T-helper 17 cell (primary cell): ENCODE measurements at places on chromosomes 1 and 21.

GRCh38 chr21:29568020-29568697, 269.4 kb downstream of the BACH1 start:
- no peak for DNase-seq

GRCh38 chr1:108612496-108612895, 48.4 kb downstream of the HENMT1 start:
- DNase-seq: no peak

GRCh38 chr1:58333511-58333910, 213.0 kb downstream of the OMA1 start:
- no peak for DNase-seq

- DNase-seq: no peak
Measured at GRCh38 chr1:177862916-177863315, 106.9 kb downstream of the SEC16B start.

DNA sequence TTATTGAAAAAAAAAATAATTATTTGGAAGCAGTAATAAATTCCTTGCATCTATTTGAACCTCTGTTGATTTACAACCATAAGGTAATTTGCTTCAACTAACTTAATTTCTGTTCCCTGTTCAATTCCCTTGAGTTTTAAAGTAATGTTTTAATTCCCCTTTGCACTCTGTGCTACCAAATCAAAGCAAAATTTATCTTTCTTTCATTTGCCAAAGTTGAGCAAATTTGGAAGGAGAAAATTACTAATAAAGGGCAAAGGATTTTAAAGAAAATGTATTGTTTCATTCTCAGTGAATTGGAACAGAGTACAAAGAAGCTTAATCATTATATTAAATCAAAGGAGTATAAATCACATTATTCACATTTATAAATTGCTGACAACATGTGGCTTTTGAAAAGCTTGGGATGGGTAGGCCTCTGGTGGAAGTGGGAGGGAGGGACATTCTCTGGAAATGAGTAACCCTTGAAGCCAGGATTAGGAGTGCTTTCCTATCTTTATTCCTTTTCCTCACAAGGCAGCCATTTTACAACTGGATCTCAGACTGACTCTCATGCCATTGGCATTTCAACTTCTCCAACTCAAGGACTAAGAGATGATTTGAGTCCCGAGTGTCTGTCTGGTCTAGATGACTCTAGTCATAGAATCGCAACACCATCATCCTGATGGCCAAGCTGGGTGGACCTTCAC, 331.6 kb upstream of the DUSP10 start:
- DNase-seq: no peak

DNA sequence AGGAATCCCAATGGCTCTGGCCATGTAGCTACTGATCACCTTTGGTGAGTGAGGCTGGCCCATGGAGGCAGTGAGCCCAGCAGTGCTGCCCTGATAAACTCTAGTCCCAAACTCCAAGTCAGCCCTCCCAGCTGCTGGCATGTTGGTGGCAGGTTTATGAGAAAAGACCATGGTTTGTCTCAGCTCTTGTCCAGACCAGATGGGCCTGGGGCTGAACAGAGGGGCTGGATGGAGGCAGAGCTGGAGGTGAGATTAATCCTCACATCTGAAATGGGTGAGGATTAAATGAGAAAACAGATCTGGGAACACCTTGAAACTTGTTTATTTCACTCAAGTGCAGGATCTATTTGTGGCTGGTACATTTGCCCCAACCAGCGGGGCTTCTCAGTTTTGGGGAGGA, 3.2 kb downstream of the TMEM269 start:
- DNase-seq: no peak

GRCh38 chr1:60573726-60574409, 500.3 kb upstream of the C1orf87 start:
- DNase-seq: no peak

GRCh38 chr1:92026806-92027205, 3.0 kb upstream of the EPHX4 start:
- no peak for DNase-seq

DNA sequence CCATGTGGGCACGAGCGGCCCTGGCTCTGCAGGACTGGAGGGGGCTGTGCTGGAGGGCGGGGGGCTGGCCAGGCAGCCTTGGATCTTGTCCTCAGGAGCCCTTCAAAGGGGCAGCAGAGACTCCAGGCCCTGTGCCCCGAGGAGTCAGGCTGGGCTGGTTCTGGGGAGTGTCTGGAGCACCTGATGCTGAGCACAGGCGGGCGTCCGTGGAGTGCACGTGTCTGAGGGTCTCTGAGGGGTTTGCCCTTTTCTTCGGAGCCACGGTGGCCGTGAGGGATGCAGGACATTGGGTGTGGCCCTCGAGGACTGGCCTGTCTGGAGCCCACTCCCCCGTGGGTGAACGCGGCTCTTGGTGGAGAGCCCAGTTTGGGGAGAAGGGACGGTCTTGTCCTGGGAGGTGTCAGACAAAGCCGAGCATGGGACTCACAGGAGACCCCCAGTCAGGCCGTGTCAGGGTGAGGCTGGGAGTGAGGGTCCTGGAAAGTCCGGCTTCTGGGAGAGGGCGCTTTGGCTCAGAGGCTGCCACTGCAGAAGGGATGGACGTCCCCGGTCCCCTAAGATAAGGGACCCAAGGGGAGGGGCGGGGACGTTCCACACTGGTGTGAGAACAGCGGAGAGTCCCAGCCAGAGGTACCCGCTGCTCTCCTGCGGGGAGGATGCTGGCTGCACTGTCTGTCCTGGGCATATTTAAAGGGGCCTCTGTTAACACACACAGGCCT, 60.8 kb downstream of the COL18A1 start:
- DNase-seq: no peak

DNA sequence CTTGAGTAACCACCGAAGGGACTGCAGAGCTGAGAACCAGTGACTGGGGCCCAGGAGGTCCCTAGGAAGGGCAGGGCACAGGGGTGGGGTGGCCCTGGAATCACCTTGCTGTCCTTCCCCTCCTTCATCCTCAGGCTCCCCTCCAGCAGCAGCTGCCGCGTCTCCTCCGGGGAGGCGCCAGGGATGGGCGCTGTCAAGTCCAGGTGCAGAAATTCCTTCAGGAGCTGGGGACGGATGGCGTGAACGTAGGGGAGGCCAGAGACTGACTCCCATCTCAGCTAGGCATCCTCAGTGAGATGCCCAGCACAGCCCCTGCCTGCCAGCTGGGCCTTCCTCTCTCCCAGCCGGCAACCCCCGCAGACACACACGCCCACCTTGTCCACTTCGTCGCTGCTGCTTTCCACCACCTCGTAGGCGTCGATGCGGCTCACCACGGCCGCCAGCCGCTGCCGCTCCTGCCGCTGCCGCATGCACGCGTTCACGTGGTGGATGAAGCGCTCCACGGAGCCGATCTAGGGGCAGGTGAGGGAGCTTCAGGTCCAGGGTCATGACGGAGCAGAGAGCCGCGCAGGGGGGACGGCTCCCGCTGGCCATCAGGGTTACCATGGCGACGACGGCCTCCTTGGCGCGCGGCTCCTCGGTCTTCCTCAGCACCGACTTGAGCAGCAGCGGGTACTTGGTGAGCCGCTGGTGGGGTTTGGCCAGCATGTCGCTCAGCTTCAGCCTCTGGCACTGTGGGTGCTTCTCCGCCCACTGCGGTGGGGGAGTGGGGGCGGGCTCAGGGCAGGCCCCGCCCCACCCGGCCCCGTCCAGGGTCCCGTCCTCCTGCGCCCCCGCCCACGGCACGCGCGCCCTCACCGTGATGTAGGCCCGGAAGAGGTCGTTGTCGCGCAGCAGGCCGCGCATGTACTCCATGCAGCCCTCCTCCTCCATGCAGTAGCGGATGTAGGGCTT, 4.4 kb upstream of the TNFRSF25 start:
- DNase-seq: no peak

- DNase-seq: no peak
Measured at GRCh38 chr1:189646066-189646465, 831.6 kb downstream of the BRINP3 start.

DNA sequence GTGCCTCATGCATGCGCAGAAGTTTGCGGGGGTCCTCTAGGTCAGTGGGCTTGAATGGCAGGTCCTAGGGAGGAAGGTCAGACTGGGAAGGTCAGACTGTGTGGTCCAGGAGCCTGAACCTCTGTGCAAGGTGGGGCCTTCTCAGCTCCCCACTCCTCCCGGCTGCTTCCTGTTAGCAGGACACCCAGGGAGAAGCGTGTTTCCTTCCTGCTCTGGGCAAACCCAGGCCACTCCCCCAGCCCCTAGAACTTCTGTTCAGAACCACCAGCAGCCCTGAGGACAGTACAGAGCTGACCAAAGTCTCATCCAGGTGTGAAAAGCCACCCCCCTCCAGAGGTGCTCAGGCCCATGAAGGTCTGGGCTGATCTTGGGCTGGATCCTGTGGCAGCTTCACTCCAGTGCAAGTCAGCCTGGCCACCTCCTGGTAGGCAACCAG, 29.9 kb downstream of the NAV1 start:
- no peak for DNase-seq

DNA sequence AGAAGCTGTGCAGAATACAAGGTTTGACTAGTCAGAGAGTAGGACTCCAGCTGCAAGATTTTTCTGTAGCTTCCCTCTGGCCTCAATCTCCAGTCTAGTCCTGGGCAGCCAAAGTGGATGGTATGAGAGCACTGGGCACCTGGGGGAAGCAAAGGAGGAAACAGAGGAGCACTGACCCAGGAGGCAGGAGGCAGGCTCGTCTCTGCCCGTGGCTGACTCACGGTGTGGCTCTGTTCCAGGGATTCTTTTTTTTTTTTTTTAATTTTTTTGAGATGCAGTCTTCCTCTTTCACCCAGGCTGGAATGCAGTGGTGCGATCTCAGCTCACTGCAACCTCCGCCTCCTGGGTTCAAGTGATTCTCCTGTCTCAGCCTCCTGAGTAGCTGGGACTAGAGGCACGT, 4.1 kb upstream of the NPPB start:
- no peak for DNase-seq

GRCh38 chr1:193260056-193260745, 73.8 kb upstream of the B3GALT2 start:
- DNase-seq: no peak

- DNase-seq: no peak
Measured at GRCh38 chr1:58830291-58830690, 46.4 kb upstream of the JUN start.

DNA sequence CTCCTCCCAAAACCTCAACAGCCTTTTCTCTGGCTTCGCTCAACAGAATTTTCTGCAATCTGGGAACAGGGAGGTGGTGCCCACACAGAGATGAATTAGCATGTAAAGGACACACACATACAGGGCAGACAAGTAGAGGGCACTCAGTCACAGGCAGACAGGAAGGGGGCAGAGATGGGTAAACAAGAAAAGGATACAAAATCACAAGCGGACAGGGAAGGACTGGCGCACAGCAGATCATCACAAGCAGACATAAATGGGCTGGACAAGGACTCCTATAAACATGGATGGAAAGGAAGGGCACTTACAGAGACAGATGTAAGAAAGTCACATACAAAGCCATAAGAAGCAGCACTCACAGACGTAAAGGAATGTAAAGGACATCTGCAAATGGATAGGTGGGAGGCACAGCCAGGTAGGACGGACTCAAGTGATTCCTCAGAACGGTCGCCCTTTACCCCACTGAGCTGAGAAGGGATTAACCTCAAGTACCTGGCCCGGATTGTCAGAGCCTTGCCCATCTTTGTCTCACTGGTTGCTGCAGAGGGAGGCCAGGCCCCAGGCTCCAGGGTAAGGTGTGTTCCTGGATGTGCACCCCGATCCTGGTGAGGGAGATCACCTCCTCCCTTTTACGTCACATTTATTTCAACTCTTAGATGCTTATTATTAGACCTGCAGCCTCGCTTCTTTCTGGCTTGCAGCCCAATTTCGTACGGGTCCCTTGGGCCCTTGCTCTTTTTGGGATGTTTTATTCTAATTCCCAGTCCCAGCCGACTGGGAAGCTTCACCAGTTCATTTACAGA, 836 bp upstream of the PRCC start:
- DNase-seq: no peak

DNA sequence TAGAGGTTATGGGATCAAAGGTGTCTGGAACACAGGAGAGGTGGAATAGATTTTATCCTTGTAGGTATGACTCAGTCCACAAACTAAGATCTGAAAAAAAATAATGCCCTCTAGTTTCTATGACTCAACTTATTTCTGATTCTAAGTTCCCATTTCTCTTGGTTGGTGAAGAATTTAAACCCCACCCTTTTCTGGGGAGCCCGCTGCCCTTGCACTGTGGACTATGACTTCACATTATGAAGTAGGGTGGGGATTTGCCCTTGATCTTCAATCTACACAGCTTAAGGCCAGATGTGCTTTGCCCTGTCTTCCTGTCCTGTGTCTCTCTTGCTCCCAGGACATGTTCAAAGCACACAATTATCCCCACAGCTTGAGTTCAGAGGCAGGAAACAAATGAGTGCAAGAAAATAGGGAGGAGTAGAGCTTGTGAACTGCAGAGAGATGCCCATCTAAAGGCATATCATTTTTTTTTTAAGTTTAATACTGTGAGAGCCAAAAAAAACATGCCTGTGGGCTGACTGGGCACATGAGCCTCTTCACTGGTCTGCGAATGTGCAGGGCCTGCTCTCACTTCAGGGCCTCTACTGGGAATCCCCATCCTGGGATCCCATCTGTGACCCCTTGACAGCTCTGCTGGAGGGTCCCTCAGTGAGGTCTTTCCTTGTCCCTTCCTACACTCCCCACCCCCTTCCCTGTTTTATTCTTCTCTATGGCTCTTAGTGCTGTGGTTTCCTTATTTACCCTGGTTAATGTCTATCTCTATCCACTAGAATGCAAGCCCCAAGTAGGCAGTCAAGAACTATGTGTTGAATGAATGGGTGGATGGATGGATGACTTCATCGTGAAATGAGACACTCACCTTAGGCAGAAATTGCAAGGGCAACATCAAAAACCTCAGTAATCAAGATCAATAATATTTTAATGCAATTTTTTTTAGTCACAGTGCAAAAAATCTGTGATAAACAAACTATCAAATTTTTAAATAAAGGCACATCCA, 61.5 kb downstream of the CD58 start:
- DNase-seq: no peak

GRCh38 chr1:232333419-232333767, 296.5 kb downstream of the SIPA1L2 start:
- DNase-seq: no peak

DNA sequence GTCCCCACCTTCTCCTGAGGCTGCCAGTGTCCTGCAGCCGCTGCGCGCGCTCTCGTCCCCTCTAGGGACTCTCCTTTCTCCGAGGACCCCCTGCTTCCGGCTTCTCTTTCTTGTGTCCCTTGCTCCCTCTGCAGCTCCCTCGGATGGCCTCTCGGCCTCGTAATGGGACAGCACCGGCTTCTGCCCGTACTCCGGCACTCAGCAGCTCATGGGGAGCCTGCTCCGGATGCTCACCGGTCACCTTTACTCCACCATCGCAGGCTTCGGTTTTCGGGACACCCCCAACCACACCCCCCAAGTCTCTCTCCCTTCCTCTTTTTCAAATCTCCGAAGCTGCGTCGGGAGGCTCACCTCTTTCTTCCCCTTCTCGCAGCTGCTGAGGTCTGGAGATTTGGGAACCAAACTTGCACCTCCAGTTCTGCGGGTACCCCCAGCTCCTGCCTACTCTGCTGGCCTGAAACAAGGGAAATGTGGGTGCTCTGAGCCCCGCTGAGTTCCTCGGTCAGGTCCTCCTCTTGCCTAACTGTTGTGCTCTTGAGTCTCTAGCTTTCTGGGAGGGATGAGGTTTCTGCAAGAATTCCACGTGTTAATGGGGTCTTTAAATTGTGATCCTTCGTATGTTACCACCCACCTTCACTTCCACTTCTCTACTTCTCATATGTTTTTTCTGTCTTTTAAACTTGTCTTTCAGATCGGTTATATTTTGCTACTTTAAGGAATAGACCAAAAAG, 930 bp downstream of the CDC14A start:
- peak; percentile 18 for DNase-seq

GRCh38 chr1:65039508-65039907, 73.2 kb upstream of the JAK1 start:
- DNase-seq: no peak
